Stimulated activated CD4-positive, alpha-beta T cell treated with anti-CD3 and anti-CD28 coated beads, Interleukin-4, amount 100 ng/mL, for 4 hours (primary cell): ENCODE measurements at places on chromosomes 1 and 21.

- DNase-seq = no peak
Observed at GRCh38 chr1:199946305-199947155, 81.0 kb upstream of the NR5A2 start.

GRCh38 chr21:33908760-33909159, 6.8 kb downstream of the ATP5PO start:
- DNase-seq = no peak

DNA sequence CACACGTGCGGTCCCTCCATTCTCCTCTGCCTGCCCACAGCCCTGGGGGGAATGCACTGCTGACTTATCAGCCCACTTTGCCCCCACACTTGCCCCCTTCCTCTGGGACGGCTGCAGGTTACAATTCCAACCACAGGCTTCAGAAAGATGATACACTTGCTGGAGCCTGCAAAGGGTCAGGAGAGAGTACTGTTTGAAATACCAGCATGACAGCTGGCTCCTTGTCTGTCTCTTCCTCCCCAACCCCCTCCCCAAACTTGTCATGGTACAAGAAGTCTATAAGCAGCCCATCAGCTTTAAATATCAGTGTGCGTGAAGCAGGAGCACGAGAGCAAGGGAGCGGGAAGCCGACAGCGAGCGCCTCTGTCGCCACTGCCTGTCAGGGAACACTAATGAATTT, 62.4 kb downstream of the ERI3 start:
- DNase-seq = no peak

- no peak for DNase-seq
Observed at GRCh38 chr1:227378181-227378580, 59.9 kb upstream of the CDC42BPA start.

GRCh38 chr1:46301808-46302640, 1.4 kb downstream of the LRRC41 start:
- DNase-seq = peak; percentile 51

DNA sequence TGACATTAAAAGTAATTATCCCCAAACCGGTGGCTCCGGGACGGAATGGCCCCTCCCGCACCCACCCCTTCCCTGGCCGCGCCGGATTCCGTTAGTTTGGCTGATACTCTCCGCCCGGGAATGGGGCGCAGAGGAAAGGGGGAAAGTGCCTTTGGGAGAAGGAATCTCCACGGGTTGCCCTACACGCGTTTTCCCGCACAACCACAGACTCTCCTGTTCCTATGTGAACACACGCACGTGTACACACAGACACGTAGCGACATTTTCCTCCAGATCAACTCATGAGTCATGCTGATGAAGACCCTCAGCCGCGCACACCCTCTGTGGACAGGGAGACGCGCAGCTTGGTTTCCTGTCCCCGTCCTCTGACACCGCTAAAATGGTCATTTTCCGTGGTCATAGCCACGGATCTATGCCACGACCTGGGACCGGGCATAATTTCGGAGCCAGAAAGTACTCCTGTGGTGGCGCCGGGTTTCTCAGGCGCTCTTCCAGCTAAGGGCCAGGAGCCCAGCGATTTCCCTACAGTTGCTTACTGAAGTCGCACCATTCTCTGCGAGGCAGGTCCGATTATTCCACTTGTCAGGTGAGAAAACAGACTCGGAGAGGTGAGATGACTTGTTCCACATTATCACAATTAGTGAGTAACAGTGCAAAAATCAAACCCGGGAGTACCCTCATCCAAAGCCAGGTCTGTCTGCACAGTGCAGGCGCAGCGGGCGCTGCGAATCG, 4.0 kb upstream of the DMRTA2 start:
- no peak for DNase-seq

DNA sequence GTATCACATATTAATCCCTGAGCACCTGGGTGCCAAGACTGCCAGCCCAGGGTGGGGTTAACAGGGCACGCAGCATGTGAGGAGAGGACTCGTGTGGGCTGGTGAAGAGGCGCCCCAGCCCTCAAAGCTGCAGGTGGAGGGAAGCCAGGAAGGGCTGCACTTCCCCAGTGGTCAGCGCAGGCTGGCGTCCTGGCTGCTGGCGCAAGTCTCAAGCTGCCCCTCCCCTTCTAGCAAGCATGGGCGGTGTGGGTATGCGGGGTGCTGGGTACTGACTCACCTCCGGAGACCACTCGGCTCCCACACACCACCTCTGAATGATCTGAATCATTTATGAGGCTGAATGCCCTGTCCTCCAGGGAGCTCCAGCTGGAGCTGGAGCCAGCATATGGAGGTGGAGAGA, 44.0 kb downstream of the EIF2D start:
- no peak for DNase-seq

DNA sequence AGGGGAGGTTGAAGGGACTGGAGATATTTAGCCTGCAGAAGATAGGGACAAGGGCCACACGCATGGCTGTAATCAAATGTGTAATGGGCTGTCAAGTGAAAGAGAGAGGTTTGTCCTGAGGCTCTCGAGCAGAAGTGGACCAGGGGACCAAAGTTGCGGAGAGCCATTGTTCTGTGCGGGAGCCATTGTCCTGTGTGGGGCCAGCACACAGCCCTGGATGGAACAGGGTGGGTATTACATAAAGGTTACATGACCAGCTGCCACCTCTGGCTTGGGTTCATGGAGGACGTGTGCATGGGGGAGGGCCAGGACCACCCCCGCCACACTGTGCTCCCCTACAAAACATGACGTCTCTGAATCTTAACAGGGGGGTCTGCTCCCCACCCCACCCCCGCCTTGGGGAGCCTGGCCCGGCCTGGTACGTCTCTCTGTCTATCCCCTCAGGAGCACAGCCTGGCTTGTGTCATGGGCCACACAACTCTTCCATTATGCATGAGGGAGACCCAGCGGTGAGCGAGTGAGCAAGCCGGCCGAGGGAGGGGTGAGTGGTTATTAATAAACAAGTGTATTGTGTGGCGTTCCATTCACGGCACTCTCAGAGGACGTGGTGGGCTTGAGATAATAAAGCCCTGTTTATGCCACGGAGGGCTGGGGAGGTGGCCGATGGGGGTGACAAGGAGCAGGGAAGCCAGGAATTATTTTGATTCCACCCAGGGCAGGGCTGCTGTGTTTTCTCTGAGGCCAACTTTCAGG, at the start of gene NFASC:
Gene NFASC, plus strand, starts transcription at position 703 of the 753 bp plus-strand sequence. CDS start 73,454 bp downstream, outside the sequence.
- DNase-seq = no peak

GRCh38 chr1:227753999-227754711, 18.9 kb downstream of the SNAP47 start:
- no peak for DNase-seq

GRCh38 chr1:59928996-59929395, 2.4 kb upstream of the CYP2J2 start:
- DNase-seq = no peak

DNA sequence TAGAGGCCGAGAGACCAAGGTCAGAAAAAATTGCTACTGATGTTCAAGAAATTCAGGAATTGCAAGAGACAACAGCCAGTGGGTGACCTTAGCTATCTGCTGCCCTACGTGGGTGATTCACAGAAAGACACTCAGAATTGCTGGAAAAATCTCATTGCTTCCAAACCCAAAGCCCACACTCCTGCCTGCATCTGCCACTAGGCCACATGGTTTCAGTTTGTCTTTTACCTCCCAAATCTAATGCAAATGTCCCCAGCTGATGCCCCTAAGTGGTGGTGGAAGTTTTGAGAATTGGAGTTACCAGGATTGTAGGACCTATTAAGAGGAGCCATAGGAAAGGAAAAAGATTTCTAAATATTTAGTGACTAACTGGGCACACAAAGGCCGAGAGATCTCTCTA, 341.5 kb upstream of the CHRM3 start:
- DNase-seq = no peak

- no peak for DNase-seq
Observed at GRCh38 chr1:197313713-197314112, 45.7 kb downstream of the CRB1 start.

DNA sequence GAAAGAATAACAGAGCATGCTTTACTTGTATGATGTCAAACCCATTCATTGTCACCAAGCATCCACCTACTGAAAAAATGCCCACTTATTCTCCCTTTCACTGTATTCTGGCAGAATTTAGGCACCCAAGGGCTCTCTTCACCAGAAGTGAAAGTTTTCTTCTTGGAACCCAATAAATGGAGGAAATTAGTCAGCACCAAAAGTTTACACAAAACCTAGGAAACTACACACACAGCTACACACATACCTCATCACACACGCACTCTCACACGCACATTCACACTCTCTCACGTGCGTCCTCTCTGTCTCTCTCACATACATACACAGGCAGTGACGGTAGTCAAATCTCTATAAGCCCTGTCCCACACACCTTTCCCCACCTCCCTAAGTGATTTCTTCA, 37.6 kb downstream of the MCOLN2 start:
- peak; percentile 31 for DNase-seq

- no peak for DNase-seq
Observed at GRCh38 chr1:6033986-6034749, 11.5 kb upstream of the KCNAB2 start.

DNA sequence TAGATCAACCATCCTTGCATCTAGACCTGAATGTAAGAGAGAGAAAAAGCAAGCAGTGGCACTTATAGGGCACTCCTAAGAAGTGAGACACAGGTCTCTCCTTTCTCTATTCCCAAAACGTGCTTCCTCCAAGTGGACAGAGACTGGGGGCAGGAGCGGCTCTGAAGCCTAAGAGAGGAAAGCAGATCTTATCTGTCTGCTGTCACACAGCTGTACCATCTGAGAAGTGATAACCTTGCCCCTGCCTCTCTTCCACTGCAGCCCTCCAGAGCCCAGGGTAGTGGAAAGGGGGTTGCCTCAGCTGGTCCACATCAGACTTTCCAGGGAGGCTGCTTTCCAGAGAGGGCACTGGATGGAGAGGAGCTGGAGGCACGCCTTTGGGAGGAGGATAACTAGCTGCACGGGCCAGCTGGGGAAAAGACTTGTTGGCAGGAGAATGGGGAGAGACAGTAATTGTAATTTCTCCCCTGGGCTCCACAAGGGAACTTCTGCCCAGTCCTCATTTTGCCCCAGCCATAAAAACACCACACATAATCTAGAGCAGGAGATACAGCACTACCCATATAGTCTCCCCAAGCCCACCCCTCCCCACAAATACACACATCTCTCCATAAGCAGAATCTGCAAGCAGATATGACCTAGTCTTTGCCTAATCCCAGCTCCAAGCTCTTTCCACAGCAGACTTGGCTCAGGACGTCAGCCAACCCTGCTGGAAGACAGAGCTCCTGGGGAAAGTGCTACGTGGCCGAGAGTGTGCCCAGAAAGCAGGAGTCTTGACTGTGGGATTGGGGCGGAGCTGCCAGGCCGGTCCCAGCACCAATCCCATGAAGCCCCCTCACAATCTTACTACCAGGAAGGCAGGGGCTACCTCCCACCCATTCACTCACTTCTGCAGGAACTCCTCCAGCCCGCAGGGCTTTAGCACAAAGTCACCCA, 31.2 kb downstream of the PIK3C2B start:
- DNase-seq = no peak

GRCh38 chr1:193438771-193439170, 252.4 kb upstream of the B3GALT2 start:
- no peak for DNase-seq

DNA sequence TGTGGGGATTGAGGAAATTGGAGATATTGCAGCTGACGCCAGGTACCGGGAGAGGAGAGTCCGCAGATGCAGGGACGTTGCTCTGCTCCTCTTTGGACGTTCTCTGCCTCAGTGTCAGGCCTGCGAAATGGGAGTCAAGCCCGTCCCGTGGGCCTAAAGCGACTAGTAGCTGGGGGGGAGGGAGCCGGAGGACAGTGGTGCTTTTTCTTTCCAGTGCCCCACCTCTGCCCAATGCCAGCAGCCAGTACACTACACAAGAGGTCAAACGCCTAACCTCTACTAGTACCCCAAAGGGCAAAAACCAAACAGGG, 413.6 kb upstream of the ESRRG start:
- no peak for DNase-seq

DNA sequence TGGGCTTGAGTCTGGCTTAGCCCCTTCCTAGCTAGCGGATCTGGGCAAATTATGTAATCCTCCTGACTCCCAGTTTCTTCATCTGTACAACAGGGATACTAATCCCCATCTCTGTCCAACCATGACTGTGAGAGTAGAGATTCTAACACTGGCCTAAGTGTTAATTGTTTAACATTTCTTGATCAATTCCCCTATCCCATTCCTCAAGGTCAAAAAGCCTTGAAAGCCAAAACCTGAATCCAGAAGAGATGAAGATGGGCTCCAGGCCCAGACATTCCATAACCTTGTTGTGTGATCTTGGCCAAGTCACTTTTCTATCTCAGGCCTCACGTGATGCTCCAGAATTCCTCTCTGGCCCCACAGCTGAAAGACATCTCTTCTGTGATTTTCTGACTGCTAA, 18.8 kb upstream of the PHLDA3 start:
- no peak for DNase-seq

GRCh38 chr1:97996880-97997279, 76.0 kb upstream of the DPYD start:
- DNase-seq = no peak

DNA sequence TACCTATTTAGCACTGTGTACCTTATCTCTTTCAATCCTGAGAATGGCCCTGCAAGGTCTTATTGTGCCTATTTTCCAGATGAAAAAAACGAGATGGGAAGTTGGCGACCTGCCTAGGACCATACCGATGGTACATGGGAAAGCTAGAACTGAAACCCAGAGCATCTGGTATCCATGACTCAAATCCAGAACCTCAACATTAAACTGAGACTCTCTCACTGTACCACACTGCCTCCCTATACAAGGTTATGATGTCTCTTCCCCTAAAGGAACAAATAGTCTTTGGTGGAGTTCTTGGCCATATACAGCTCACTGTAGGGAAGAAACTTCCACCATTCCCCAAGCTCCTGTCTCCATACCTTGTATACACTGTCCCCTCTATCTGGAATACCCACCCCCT, 110.7 kb downstream of the TNR start:
- DNase-seq = no peak

DNA sequence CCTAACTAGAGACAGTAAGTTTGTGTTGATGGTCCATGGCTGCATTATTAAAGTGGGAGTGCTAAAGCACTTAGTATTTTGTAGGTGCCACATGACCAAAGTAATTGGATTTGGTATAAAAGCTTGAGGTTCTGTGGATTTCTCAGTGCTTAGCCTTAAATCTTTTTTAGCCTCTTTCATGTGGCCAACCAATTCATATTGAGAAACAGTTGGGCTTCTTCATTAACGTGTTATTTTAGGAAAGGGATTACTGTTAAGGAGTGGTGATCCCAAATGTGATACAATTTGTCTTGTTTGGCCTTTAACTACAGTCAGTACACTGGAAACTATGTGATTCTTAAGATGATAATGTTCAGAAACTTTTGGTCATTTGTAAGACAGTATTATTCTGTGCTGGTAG, 25.5 kb downstream of the MAN1A2 start:
- no peak for DNase-seq
